ENCODE measurements at places on chromosomes 4 and X. TPM values are rescaled to one million over a fixed set of nuclear protein-coding genes. Genes with fewer than 3 reads are reported as not detected.

Gene ATP6AP1
- total RNA-seq, result 145 TPM

GRCh38 chr4:175770555-175770954 lies 41.5 kb downstream of the GPM6A start:
- no peaks in the 10 kb centered on the region for H3K4me1 ChIP-seq
- no peak overlapping the region for H3K27ac ChIP-seq
- H3K27me3 ChIP-seq, result no peaks in the 10 kb centered on the region
- H3K4me3 ChIP-seq, result no peak overlapping the region

GRCh38 chr4:94841864-94842221 lies 84.1 kb downstream of the BMPR1B start:
- no peaks in the 10 kb centered on the region for H3K27me3 ChIP-seq
- H3K4me3 ChIP-seq, result no peak overlapping the region
- no peak for DNase-seq
- no peaks in the 10 kb centered on the region for H3K4me1 ChIP-seq
- no peak overlapping the region for H3K27ac ChIP-seq

Gene MAGEC3
- total RNA-seq, result not detected

Gene CCDC110
- 0.28 TPM for total RNA-seq

- H3K36me3 ChIP-seq, result no peaks in the 10 kb centered on the region
- no peak for DNase-seq
- H3K27me3 ChIP-seq, result no peaks in the 10 kb centered on the region
- H3K4me1 ChIP-seq, result no peaks in the 10 kb centered on the region
- no peak overlapping the region for H3K27ac ChIP-seq
- H3K4me3 ChIP-seq, result no peak overlapping the region
Measured at GRCh38 chr4:154954117-154954516, 173.0 kb downstream of the RBM46 start.

Gene HSD17B13
- not detected for total RNA-seq

DNA sequence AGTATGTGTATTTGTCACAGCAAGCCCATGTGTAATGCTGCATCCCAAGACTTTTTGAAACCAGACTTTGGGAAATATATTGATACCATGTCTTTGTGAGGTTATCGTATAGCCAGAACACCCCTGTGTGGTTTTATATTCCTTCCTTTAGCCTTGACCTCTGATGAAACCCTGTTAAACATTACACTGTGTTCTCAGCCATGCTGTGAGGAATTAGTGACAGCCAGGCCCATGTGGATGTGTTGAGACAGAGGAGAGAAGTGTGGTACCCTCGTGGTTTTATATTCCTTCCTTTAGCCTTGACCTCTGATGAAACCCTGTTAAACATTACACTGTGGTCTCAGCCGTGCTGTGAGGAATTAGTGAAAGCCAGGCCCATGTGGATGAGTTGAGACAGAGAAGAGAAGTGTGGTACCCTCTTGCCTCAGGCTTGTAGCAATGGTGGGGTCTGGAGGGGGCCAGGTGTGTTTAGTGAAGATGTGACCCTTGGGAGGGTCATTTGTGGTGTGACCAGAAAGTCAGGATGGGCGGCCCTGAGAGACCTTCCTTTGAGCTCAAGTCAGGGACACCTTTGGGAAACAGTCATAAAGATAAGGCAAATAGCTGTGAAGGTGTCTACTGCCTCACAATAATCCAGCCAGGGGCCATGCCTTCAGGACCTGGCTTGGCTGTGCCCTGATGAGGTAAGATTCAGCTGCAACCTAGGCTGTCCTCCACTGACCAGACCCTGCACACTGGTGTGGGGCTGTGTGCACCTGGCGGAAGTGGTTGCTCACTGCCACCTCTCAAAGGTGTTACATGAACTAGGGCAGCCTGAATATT lies 110.0 kb downstream of the IRF2 start:
- no peaks in the 10 kb centered on the region for H3K4me1 ChIP-seq
- H3K27ac ChIP-seq, result no peak overlapping the region
- no peaks in the 10 kb centered on the region for H3K27me3 ChIP-seq
- no peaks in the 10 kb centered on the region for H3K36me3 ChIP-seq
- DNase-seq, result no peak

DNA sequence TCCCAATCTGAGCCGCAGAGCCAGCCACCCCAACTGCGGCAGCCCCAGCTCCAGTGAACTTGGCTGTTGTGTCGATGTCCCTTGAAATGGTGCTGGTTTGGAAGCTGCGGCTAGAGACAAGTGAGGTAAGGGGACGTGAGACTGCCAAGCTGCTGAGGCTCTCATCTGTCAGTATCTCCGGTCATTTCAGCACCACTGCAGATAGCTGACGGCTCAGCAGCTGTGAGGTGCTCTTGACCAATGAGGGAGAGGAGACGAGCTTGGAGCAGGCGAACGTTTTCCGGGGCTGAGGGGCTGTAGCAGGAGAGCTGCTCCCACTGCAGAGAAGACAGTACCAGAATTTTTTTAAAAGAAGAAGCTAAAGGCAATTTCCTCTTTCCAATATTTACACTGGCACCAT lies 175.5 kb upstream of the CASK start:
- no peak for DNase-seq
- no peak overlapping the region for H3K27ac ChIP-seq
- no peaks in the 10 kb centered on the region for H3K27me3 ChIP-seq
- no peaks in the 10 kb centered on the region for H3K36me3 ChIP-seq
- no peak overlapping the region for H3K4me3 ChIP-seq
- H3K4me1 ChIP-seq, result no peaks in the 10 kb centered on the region

DNA sequence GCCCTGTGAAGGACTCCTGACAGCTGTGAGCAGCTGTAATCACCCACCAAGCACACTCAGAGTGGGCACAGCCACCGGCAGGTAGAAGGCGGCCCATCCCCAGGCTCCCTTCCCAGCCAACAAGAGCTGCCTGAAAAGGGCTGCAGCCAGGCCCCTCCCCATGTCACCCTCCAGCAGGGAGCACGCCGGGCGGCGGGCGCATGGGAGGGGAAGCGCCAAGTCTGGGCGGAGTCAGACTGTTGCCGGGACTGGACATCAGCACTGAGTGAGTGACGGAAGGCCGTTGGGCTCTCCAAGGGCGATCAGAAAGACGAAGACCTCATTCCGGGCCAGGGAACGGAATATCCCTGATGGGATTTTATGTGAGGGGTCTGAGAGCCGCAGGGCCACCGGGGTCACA lies 82.1 kb downstream of the PPP2R2C start:
- no peaks in the 10 kb centered on the region for H3K36me3 ChIP-seq
- H3K4me1 ChIP-seq, result no peaks in the 10 kb centered on the region
- DNase-seq, result no peak
- H3K27ac ChIP-seq, result no peak overlapping the region
- no peaks in the 10 kb centered on the region for H3K27me3 ChIP-seq

DNA sequence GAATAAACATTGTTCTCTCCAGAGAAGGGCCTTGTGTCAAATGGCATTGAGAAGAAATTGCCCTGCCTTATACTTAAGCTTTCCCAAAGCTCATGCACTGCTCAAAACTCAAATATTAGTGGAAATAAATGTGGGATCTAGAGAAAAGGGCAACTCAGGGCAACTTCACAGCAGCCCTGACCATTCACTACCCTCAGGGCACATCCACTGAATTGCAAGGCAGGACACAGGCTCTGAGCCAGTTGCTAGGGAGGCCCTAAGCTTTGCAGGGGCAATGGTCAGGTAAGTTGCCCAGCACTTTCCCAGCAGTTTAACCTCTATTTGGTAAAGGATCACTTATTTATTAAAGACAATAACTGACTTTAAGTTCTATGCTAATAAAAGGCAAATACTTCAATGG lies 255.3 kb upstream of the TEX13A start:
- no peak overlapping the region for H3K4me3 ChIP-seq
- H3K27ac ChIP-seq, result no peak overlapping the region
- no peaks in the 10 kb centered on the region for H3K4me1 ChIP-seq
- DNase-seq, result no peak
- no peaks in the 10 kb centered on the region for H3K27me3 ChIP-seq

Gene NEXMIF
- not detected for total RNA-seq

DNA sequence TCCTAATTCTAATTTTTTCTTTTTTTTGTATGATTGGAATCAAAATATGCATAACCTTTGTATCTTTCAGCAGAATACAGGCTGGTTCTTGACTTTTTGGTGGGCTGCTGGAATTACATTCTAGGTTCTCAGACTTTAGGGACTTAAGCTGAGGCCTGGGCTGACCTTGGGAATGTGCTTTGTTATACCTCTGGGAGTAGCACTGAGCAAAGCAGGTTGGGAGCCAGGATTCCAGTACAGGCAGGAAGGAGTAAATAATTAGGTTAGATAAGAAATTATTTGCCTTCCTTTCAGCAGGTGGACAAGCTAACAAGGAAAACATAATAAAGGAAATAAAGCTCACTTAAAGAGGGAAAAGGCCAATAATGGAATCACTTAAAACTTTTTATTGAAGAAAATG lies 49.9 kb upstream of the SLC4A4 start:
- no peaks in the 10 kb centered on the region for H3K27me3 ChIP-seq
- no peak overlapping the region for H3K27ac ChIP-seq
- no peaks in the 10 kb centered on the region for H3K4me1 ChIP-seq

DNA sequence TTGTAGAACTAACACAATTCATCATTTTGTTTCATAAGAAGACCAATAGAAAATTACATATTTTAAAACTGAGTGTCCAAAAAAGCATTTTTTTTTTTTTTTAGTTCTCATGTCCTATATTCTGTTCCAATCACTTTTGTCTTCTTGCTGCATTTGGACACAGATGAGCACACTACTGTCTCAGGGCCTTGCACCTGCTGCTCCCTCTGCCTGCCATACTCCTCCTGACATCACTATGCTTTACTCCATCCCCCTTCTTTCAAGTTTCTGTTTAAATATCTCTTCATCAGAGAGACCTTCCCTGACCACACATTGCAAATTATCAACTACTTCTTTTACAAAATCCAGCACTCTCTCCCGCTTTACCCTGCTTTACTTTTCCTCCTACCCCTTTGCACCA lies 230.7 kb upstream of the GK2 start:
- H3K4me3 ChIP-seq, result no peak overlapping the region
- no peaks in the 10 kb centered on the region for H3K27me3 ChIP-seq
- DNase-seq, result no peak
- H3K27ac ChIP-seq, result no peak overlapping the region
- no peaks in the 10 kb centered on the region for H3K36me3 ChIP-seq

DNA sequence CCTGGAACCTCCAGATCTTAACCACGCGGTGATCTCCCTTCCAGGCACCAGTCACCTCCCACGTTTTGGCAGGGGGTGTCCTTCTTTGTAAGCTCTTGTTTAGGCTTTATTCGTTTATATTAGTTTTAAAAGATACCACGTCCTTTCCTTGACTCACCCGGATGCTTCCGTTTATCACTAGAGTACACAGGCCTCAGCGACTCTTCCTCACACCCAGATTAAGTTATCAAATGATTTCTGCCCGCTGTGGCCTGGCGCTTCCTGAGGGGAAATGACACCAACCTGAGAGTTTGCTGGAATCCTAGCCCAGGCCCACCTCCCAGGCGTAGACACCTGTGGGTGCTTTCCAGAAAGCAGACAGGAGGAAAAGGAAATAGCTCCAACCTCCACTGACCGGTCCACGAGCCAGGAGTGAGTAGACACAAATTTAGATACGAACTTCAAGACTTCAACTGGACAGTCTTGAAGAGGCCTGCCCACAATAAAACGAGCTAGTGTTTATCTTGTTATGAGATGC lies 756 bp upstream of the ADAMTS3 start:
- no peaks in the 10 kb centered on the region for H3K36me3 ChIP-seq
- peaks cover 24% of the 10 kb centered on the region for H3K4me1 ChIP-seq
- H3K27me3 ChIP-seq, result no peaks in the 10 kb centered on the region
- peak; percentile 1 for DNase-seq
- H3K4me3 ChIP-seq, result peak overlapping the region; percentile 86
- H3K27ac ChIP-seq, result no peak overlapping the region

GRCh38 chr4:168710353-168710946 lies 213.6 kb downstream of the PALLD start:
- peaks cover 12% of the 10 kb centered on the region for H3K4me1 ChIP-seq
- no peaks in the 10 kb centered on the region for H3K27me3 ChIP-seq
- H3K4me3 ChIP-seq, result no peak overlapping the region
- DNase-seq, result peak; percentile 82
- H3K36me3 ChIP-seq, result no peaks in the 10 kb centered on the region

DNA sequence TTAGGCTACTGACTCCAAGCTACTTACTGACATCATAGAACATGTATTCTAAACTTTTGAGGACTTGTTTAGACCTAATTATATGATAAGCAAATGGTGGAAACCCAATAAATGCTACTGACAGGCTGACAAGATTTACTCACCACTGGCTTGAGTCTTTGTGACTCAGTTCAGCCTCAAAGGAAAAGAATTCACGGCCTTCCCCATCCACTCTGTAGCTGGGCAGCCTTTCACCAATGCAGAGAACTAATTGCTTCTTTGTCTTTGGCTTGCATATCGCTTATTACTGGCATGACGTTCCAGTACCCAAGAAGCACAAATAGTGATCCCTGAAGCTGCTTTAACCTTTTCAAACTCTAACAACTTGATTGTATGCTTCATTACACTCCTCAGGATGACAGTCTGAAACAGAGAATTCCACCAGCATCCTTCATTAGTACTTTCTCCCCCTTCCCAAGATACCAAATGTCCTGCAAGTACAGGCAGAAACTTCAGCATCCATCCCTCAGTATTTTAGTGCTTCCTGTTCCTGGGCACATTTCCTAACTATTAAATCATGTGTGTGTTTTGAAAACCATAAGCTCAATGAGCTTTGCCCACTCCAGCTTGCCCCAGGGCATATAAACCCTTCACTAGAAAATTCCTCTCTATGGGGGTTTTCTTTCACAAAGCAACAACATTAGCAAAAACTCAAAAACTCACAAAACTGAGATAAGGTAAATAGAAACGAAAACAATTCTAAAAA lies 298.1 kb upstream of the SLC7A11 start:
- H3K4me1 ChIP-seq, result no peaks in the 10 kb centered on the region
- H3K27me3 ChIP-seq, result peaks cover 12% of the 10 kb centered on the region
- DNase-seq, result no peak
- no peak overlapping the region for H3K27ac ChIP-seq
